ENCODE measurements at places on chromosomes 12 and 14.
A peak's percentile ranks its signal among the peaks of the same experiment; 100 is the strongest.

GRCh38 chr12:88185988-88186387 lies 43.9 kb downstream of the TMTC3 start:
- DNase-seq = peak; percentile 45

DNA sequence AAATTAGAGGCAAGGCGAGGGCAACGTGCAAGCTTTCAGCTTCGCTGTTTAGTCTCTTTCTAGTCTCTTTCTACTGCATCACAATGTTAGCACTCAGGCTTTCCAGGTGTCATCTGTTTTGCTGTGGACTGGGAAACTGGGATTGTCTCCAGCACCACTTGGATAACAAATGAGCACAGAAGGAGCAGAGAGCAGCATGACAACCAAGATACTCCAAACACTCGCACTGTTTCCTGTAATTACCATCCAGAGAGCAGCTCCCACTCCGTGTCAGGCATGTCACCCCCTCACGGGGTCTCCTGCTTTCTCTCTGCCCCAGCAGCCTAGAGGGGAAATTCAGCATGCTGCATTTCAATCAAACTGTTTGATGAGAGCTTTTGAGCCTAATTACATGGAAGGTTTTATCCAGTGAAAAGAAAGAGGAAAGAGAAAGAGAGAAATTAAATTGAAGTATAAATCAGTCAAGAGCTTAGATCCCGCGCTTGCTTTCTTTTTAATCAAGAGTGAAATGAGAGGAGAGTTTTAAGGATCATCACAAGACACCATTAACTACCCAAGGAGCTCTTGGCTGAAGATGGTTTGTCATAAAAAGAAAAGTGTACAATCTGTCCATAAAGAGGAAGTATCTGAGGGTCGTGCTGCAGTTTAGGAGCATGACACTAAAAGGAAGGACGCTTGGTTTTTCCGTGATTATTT lies 917.7 kb downstream of the DIO2 start:
- no peak for DNase-seq

DNA sequence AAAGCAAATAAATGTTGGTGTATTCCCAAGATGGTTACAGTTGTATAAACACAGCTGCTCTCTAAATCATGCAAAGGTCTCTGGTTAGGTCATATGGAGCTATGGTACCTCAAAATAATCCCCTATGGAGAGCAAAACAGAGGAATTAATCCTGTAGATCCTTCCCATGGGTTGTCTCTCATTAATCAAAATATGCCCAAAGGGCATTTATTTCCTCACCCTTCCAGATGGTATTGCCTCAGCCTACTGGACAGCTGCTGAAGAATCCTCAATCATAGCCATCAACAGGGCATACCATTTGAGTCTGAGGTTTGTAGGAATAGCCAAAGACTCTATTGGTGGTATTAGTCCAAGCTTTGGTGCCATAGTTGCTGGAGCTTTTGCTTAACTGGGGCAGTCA lies 360.9 kb downstream of the RPL10L start:
- DNase-seq = no peak

DNA sequence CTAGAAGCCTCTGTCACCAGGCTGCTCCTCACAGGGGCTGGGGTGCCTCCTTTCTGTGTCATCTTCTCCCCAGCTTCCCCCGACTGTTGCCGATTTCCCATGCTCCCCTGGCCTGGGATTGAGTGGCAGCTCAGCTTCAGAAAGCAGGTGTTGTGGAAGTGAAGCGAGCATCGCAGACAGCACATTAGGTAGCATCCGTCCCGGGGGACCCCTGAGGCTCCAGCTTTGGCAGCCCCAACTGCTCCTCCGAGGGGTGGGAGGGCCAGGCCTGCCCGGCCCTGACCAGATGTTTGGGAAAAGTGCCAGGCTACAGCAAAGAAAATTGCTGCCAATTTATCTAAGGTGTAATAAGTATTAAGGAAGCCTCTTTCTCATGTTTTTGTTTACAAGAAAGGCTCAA lies 1045.6 kb downstream of the BCL11B start:
- DNase-seq = no peak

GRCh38 chr14:71267691-71268090 lies 360.4 kb downstream of the PCNX1 start:
- DNase-seq = no peak

- no peak for DNase-seq
Measured at GRCh38 chr14:66514213-66514612, 6.3 kb downstream of the GPHN start.

DNA sequence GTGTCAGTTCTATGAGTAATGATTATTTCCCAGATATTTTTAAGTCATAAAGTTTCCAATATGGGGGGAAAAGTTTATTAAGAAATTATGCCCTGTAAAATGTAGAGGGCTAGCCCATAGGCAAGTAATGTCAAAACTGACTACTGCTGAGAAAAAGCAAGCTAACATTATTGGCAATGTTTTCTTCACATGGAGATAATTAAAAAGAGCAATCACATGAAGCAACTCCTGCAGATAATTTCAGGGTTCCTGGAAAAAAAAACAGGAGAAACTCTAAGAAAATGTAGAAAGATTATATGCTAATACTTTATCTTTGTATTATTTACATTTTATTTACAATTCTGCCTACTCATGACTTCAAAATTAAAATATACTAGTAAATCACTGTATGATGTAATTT lies 39.8 kb downstream of the PPP1R12A start:
- DNase-seq = no peak

GRCh38 chr14:59275668-59276067 lies 87.2 kb downstream of the DAAM1 start:
- peak; percentile 91 for DNase-seq

DNA sequence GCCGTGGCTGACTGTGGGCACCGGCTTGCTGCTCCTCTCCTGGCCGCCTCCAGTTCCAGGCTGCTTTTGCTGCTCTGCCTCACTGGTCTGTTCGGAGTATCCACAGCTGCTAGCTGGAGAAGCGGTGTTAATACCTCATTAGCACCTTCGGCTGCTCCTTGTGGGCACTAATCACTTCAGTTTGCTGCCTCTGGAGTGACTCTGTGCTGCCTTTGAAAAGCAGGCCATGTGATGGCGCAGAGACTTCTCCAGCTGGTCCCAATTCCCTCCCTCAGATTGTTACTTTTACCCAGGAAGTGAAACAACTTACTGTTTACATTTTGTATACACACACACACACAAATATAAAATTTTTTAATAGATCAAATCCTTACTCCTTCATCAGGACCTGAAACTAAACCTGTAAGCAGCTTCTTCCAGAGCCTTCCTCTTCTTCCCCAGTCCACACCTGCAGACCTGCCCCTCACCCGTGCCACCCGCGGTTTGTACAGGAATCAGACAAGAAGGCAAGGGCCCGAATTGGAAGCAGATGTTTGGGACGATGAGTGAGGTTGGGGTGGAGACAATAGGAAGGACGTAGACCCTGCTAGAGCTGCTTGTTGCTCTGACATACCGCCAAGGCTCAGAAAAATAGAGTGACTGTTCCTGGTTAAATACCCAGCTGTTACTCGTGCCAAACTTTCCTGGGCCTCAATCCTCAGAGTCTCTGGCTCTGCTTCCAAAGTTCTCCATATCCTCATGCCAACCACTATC lies 41.5 kb upstream of the LTBP2 start:
- no peak for DNase-seq

- DNase-seq = no peak
Measured at GRCh38 chr14:71179066-71179465, 271.8 kb downstream of the PCNX1 start.

GRCh38 chr14:101562659-101563351 lies 1.5 kb downstream of the DIO3 start:
- DNase-seq = no peak

DNA sequence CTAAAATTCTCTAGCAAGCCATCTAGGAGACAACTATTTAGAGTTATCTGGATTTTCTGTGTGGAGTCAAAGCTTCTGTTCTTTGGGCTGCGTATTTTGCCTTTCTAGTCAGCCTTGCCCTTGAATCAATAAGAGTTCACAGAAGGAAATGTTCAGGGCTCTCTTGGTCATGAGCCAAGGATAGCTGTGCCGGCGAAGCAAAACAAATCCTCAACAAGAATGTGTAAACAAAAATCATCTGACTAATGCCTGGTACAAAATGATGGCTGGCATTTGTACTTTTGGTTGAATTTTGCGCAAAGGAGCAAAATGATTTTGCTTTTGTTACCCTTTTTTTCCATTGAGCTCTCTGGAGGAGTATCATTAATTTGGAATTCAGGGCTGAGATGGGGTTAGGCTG lies 171.1 kb downstream of the DACT1 start:
- DNase-seq = peak; percentile 9

DNA sequence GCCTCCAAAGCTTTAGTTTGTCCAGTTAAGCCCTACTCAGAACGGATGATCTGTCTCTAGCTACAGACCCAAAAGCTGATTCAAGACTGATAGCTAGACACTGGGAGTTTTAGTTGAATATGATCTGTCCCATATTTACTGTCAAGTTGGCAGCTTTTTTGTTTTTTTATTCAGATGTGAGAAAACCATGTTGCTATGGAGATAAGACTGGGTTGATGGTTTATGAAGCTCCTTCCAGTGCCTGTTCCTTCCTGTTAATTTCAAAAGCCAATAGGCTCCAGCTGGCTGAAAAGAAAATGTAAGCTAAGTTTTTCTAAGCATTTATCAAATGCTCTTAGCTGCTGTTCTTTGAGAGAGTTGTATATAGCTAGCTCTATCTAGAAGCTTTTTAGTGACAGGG lies 4.7 kb downstream of the DYNLL1 start:
- DNase-seq = no peak

- peak; percentile 91 for DNase-seq
Measured at GRCh38 chr12:106066051-106066705, 72.6 kb downstream of the NUAK1 start.

- no peak for DNase-seq
Measured at GRCh38 chr14:70148911-70149595, 39.7 kb downstream of the SLC8A3 start.

DNA sequence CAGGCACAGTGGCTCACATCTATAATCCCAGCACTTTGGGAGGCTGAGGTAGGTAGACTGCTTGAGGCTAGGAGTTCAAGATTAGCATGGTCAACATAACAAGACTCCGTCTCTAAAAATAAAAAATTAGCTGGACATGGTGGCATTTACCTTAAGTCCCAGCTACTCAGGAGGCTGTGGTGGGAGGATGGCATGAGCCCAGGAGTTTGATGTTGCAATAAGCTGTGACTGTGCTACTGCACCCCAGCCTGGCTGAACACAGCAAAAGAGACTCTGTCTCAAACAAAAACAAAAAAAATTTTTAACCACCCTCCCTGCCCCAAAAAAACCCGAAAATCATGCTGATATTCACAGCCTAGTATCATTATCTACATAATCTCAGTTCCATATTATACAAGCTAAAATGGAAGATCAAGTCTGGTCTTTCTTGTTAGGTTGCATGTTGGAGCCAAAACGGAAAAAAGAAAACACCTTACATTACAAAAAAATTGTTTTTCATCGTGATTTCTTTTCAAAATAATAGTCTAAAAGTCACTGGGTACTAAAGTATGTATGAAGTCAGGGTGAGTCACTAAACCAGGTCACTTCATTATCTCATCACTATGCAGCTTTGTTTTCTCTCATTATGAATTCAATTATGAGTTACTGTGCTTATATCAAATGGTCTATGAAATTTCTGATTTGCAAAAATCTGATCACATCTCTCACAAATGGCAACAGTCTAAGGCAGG lies 13.8 kb downstream of the GXYLT1 start:
- peak; percentile 41 for DNase-seq

DNA sequence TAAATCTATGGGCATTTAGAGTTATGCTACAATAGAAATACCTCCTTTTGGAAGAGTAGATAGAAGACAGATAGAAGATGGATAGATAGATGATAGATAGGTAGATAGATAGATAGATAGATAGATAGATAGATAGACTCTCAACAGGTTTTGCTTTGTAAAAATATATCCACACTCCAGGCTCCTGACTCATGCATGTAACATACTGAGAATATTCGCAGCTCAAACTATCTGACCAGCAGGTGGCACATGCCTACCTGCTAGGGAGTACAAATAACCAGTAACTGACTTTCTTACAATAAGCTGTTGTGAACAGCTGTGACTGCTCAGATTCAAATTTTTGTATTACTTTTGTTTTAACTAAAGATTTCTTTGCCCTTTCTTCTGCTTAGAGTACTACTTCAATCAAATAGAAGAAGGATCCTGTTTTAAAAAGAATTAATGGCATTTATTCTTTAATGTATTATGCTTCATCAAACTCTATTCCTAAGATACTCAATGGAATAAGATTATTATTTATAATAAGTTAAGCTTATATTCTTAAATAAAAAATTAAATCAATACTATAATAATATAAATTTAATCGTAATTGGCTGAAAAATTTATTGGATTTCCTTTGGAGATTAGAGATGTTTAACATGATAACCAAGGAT lies 15.8 kb upstream of the CPNE8 start:
- DNase-seq = peak; percentile 63

- no peak for DNase-seq
Measured at GRCh38 chr14:22865424-22866405, 5.8 kb upstream of the LRP10 start.

GRCh38 chr12:132446633-132447326 lies 43.2 kb upstream of the FBRSL1 start:
- no peak for DNase-seq

Data from kidney capillary endothelial cell (primary cell).